ENCODE measurements at places on chromosomes 4 and X.

DNA sequence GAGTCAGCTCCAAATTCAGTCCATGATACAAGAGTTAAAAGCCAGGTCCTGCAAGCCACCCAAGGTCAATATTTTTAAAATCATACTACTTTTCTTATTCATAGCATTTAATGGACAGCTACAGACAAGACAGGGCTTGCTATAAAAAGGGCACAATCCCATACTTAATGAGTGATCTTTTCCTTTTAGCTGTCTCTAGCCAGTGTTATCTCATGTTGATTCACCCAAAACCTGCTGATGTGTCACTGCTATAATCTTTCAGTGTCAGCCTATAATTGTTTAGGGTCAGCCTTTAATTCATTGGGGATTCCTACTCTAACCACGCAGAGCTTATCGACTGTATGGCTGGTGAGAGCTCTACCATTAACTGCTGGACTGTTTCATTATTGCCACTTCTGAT, 51.2 kb upstream of the HCCS start:
- no peak for DNase-seq

- no peak for DNase-seq
Observed at GRCh38 chrX:52979993-52980392, 21.7 kb upstream of the FAM156A start.

DNA sequence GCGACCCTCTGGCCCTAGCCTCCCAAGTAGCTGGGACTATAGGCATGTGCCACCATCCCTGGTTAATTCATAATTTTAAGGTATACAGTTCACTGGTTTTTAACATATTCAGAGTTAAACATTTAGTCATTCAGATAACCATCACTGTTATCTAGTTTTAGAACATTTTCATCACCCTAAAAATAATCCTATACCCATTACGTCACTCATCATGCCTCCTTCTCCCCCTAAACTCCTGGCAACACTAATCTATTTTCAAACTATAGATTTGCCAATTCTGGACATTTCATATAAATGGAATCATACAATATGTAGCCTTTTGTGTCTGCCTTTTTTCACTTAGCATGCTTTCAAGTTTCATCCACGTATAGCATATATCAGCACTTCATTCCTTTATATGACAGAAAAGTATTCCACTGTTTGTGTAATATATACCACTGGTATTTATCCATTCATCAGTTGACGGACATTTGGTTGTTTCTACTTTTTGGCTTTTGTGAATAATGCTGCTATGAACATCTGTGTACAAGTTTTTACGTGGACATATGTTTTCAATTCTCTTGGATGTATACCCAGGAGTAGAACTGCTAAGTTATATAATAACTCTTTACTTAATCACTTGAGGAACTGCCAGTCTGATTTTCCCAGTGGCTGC, 32.0 kb upstream of the RPS3A start:
- DNase-seq = no peak

- no peak for DNase-seq
Observed at GRCh38 chr4:146245246-146245645, 30.9 kb downstream of the REELD1 start.

- DNase-seq = no peak
Observed at GRCh38 chr4:84808332-84808731, 158.2 kb downstream of the WDFY3 start.

- DNase-seq = no peak
Observed at GRCh38 chr4:182740256-182740655, 176.9 kb downstream of the DCTD start.

GRCh38 chr4:123866796-123867195, 470.2 kb downstream of the SPRY1 start:
- DNase-seq = no peak

GRCh38 chr4:118848242-118848641, 12.3 kb upstream of the SEC24D start:
- no peak for DNase-seq

GRCh38 chrX:69211701-69212100, 46.4 kb upstream of the PJA1 start:
- DNase-seq = no peak

GRCh38 chrX:153448556-153449367, 2.9 kb upstream of the TREX2 start:
- no peak for DNase-seq

DNA sequence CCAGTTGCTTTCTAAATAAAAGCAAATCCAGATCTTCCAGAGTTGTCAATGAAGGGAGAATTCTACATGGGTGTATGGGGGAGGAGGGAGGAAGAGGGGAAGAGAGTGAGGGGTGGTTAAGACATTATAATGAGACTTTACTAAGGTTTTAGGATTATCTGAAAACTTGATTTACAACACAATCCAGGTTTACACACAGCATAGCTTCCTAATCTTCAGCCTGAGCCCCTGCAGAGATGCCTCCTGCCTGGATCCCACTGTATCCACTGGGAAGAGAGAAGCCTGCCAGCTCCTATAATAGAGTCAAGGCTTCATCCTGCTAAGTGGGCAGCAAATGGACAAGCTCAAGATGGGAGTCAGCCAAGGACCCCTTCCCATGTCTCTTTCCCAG, 85.6 kb upstream of the KIT start:
- no peak for DNase-seq

- no peak for DNase-seq
Observed at GRCh38 chr4:28788929-28789490, 1928.4 kb downstream of the STIM2 start.

DNA sequence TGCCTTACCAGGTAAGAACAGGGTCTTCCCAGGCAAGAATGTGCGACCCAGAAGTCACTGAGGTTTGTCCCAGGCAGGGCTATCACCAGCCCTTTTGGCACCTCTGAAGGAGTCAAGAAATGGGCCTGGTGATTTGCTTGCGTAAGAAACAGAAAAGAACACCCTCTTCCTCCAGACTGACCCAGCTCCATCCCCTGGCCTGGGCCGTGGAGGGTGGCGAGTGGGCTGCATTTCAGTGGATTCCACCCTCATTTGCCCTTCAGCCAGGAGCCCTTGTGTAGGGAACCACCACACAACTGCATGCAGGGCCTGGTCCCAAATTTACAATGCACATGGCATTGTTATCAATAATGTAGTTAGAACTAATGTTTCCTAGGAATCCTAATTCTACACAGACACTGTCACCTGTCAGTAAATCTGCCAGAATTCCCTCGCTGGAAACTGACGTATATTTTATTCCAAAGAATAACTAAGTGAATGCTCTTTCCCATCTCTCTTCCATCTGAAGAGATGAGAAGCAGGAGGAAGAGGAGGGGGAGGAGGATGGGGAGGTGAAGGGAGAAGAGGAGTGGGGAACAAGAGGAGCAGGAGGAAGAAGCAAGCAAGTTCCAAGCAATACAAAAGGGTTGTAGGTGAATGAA, 46.6 kb downstream of the TSPAN5 start:
- DNase-seq = no peak

DNA sequence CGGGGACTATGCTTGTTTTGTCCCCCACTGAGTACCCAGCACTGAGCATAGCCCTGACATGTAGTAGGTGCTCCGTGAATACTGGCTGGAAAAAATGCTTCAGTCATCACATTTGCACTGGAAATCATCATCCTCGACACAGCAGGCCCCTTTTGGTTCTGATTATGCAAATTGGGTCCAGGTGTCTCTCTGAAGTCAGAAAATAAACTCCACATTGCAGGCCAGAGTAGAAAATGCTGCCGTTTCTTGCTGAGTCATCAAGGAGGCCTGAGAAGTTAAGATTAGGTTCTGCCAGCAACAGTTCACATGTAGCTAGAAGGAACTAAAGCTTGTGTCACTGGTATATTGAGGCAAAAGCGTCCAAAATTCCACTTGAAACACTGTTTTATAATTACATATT, 15.0 kb upstream of the STK32B start:
- peak; percentile 52 for DNase-seq

DNA sequence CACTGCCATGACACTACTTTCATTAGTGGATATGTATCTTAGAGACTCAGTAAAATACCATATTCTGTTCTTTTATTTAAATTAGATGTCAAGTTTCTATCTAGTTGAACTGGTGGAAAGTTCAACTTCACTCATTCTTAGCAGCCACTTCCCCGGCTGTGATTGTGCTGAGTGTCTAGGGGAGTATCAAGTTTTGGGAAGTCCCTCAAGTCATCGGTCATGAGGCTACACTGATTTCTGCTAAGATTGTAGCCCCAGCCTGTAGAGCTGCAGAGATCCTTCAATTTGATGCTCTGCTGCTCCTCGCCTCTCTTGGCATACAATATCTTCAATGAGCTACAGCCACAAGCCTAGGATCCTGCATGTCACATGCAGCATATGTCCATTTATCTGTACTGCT, 53.9 kb downstream of the DMP1 start:
- DNase-seq = no peak

- no peak for DNase-seq
Observed at GRCh38 chr4:8534129-8534528, 46.1 kb upstream of the GPR78 start.

GRCh38 chr4:99382745-99383360, 30.3 kb upstream of the ADH1C start:
- DNase-seq = no peak

DNA sequence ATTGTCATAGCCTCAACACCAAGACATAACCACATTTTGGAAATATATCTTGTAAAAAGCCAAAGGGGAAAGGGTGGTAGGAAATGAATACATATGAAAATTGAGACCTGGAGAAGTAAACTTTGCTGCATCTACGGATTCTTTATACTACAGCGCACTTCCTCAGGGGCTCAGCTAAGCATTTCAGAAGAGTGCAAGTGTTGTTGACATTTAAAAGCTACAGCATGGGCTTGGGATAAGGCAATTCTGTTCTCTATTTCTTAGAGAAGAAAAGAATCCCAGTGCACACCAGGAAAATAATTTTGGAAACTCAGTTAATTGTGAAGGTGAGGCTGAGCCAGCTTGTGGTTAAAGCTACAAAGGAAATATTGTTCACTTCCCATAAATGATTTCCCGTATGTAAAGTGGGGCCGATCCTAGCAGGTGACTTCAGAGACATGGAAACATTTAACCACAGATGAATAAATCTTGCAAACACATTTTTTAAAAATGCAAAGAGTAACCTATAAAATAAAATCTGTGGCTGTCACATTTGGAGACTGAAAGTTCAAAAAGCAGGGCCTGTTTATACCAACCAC, 12.6 kb upstream of the GBA3 start:
- no peak for DNase-seq

DNA sequence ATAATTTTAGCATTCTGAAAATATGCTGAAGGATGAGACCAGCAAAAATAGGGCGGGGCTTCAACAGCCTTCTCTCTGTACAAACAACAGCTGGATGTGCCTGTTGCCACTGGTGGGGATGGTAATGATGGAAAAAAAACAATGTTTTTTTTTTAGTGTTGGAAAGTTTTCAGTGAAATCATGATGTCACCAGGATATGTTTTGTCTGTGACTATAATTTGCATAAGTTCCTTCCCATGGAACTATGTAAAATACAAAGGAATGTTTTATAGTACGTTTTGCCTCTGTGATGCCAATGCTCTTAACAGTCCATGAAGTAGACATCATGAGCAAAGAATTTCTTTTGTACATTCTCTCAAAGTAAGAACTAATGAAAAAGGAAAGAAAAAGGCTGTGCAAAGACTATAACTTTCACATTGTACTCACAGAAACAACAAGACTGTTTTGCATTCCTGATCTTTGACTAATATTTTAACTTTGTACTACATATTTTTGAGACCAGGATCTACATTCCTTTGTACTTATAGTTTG, 589.7 kb downstream of the SPRY1 start:
- no peak for DNase-seq

DNA sequence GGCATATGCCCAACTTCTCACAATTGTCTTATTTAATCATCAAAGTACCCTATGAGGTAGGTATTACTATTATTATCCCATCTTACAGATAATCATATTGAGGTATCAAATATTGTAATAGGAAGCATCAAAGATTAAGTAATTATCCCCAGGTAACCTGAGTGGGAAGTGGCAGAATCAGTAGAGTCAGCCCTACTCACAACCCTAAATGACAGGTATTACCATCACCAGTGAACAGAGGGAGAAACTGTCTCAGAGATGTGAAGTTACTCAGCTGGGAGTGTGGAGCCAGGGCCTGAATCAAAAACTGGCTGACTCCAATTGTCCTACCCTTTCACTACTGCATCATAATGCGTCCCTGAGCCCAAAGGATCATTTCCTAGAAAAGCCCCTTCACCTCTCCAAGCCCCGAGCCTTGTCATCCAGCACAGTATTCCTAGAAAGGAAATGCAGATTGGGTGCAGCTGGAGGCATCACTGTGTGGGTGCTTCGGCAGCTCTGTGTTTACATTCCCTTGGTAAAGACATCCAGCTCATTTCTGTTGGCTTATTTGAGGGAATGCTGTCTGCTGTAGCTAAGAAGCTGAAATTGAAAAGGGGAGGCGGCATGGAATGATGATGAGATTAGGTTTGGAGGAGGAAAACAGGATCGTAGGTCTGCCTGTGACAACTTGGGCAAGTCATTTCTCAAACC, 72.8 kb downstream of the DHX15 start:
- no peak for DNase-seq

GRCh38 chr4:187236209-187236890, 512.7 kb upstream of the FAT1 start:
- DNase-seq = no peak

GRCh38 chr4:9949573-9949972, 71.7 kb downstream of the SLC2A9 start:
- DNase-seq = peak; percentile 20

GRCh38 chrX:88886908-88887307, 139.9 kb downstream of the CPXCR1 start:
- DNase-seq = no peak

DNA sequence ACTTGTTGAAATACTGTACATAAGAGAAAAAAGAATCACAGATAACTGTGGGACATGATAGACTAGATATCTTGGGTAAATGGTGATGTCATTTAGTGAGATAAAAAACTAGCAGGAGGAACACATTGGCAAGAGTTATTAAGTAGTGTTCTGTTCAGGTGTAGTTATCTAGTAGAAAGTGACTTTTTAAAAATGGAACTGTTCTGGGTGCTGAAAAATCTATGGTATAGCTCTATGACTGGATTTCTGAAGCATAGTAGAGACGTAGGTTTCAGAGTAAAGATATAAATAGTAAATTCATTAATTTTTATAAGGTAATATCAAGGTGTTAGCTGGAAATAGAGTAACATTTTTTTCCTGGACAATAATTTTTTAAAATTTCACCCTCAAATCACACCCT, 225.1 kb upstream of the UGT8 start:
- no peak for DNase-seq

GRCh38 chr4:11843927-11844326, 415.2 kb upstream of the HS3ST1 start:
- DNase-seq = no peak

DNA sequence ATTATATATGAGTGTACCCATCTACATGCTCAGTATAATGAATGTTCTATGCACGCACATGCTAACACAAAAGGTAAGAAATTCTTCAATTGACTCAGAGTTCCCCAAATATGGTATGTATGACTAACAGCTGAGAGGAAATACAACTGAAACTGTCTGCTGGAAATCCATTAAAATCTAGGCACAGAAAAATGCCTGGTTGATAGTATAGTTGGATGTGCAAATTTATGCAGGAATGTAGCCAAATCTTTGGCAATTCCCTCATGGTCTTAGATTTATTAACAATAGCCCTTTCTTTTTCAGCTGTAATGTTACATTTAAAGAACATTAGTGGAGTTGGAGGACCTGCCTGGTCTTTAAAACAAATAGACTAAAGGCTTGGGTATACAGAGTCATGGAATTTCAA, 5.5 kb downstream of the CAMK2D start:
- DNase-seq = no peak

Data from liver (tissue), 10 donors.